Cerebellum (tissue), 4 donors: ENCODE measurements at places on chromosomes 1 and 21. TPM values are rescaled to one million over a fixed set of nuclear protein-coding genes. Genes with fewer than 3 reads are reported as not detected.

Gene IL23R
- total RNA-seq, result not detected

Gene LZIC
- 44.9 TPM for total RNA-seq

Gene CCDC27
- total RNA-seq, result not detected

Gene OR2T11
- total RNA-seq, result not detected

Gene GSTM5
- 10.6 TPM for total RNA-seq

Gene GON4L
- 51.9 TPM for total RNA-seq

Gene RHD
- total RNA-seq, result 0.64 TPM

Gene ACBD3
- 32.2 TPM for total RNA-seq

Gene NOTCH2NLA
- total RNA-seq, result 46.5 TPM
